RCC 7860 (cell line): ENCODE measurements at places on chromosomes 3 and 15.

DNA sequence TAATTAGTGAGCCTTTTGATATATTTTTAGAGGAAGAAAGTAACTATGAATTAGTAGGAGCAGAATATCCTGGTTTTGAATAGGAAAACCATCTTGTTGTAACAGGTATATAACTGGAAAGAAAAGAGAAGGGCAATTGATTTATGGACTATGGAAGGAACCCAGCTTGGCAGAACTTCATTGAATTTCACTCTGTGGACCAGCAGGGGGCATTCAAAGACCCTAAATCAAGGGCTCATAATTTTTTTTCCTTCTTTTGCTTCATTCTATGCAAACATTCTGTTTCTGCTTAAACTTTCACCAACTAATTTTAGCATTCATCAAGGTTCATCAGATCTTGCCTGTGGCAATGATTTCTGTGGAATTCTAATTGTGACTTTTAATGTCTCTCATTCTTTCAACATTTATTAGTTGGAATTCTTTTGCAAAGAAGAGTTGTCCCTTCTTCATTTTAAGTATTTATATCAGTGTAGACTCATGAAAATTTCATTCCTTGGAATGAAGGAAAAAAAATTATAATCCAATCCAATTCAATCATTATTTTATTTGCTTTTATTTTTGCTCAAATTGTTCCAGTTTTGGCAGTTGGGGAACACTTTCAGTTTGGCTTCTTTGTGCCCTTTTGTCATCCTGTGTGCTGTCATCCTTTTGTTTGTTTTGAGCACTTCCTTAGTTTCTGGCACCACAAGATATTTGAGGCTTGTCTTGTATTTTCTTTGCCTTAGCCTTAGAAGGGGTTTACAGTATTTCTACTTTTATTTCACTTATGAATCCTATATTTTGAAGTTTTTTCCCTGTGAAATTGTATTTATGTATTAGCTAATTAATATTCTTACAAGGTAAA, 30.4 kb downstream of the NXPE3 start:
- peak; percentile 66 for DNase-seq

GRCh38 chr15:61661791-61662190, 398.5 kb downstream of the VPS13C start:
- DNase-seq, result no peak

DNA sequence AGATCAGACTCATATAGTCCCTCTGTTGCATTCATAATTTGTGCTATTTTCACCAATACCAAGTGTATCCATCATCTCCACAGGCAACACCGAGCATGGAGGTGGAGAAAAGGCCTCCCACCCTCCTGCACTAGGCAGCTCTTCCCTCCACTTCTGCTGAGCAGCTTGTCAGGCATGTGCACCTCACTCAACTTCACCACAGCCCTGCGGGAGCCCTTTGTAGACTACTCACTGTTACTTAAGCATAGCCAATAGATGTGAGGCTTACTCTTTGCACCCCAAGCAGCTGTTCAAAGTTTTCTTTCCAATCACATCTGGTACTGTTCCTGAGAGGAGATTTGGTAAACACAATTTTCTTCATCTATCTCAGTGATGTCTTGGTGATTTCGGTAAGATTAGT, 16.9 kb upstream of the GUCA1C start:
- no peak for DNase-seq

GRCh38 chr3:74614107-74614967, at the start of gene CNTN3:
TSS of gene CNTN3 (minus strand) at chr3:74614659. CDS start at chr3:74521112, 93,547 bp downstream.
- DNase-seq, result no peak

DNA sequence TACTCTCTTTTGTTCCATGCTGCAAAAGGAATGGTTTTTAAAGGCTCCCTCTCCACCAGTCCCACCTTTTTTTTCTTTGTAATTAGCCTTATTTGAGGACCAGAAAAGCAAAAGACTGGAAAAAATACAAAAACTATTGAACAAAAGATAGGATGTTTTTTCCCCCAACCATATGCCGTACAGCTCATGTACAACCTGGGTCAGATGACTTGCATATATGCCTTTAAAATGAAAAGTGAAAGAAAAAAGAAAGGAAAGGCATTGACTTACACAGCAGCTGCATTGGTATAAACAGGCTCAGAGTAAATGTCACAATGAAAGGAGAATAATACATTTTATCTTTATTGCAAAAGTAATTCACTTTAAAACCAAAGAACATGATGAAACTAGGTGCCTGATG, 69.5 kb upstream of the CMC1 start:
- DNase-seq, result no peak

DNA sequence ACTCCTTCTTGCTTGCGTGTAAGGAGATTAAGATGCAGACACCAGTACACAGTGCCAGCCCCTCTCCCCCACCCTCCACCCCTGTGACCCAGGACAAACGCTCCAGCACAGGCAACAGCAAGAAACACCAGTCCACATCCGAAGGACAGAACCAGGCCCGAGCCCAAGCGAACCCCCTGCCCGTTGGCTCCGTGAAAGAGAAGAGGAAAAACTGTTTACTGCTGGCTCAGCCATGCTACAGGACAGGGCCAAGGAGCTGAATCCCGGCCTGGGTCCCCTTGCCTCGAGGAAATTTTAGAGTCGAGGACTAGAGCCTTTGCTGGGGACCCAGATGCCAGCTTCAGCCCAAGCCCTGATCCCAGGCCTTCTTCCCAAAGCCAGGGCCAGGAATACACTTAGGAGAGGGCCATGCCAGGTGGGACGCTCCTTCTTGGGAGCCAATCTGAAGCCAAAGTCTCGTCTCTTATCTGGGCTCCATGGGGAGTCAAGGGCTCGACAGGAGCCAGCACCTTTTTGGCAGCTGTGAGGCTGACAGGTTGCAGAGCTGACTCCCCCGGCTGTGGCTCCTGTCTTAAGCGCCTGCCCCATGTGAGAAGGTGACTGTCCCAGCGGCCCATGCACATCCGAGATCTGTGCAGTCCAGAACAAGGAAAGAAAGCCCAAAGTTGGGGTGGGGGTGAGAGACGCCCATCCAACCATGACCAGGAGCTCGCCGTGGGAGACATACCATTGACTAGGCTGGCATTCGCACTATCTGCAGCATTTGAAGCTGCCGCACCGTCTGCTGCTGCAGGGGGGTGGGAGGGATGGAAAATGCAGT, 63.8 kb upstream of the SEC13 start:
- no peak for DNase-seq

GRCh38 chr15:58528188-58528870, 96.5 kb downstream of the LIPC start:
- DNase-seq, result peak; percentile 95

DNA sequence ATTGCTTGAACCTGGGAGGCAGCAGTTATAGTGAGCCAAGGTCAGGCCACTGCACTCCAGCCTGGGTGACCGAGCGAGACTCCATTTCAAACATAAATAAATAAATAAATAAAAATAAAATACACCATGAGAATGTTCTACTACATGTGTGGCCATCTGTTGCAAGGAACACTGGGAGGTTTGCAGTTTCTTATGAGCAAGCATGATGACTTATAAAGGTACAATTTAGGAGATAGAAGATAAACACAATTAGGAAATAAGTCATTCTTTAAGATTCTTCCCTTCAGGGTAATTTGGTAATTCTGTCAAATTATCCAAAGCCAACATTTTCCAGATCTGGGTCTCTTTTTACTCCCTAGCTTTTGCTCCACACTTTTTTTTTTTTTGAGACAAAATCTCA, 13.4 kb downstream of the HTR3C start:
- DNase-seq, result no peak

GRCh38 chr3:138296639-138297038, 33.0 kb downstream of the NME9 start:
- DNase-seq, result no peak

DNA sequence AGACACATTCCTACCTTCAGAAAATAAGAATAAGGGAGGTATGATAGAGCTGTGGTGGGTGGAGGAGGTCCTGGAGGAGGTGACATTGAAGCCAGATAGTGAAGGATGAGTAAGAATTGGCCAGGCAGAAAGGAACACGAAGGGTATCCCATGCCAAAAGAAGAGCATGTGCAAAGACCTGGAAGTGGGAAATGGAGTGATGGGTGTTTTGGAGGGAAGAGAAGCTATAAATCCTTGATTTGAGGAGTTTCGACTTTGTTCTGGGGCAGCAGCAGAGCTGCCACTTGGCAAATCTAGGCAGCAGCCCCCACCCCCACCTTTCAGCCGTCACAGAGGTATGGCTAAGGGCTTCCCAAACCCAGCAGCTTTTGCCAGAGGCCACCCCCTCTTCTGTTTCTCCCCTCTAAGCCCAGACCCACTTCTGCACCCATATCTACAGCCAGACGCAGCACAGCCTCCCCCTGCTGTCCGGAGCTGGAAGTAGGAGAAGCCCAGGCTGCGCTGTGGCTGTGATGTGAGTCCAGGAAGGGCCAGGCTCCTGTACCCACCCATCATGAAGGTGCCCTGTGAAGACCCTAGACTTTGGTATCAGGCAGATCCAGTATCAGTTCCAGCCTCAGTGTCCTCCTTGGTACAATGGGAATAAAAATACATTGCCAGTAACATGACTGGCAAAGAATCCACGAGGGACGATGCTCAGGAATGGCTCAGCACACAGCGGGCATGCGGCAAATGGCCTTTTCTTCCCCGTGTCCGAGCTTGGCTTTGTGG, 188.7 kb upstream of the LINGO1 start:
- no peak for DNase-seq

DNA sequence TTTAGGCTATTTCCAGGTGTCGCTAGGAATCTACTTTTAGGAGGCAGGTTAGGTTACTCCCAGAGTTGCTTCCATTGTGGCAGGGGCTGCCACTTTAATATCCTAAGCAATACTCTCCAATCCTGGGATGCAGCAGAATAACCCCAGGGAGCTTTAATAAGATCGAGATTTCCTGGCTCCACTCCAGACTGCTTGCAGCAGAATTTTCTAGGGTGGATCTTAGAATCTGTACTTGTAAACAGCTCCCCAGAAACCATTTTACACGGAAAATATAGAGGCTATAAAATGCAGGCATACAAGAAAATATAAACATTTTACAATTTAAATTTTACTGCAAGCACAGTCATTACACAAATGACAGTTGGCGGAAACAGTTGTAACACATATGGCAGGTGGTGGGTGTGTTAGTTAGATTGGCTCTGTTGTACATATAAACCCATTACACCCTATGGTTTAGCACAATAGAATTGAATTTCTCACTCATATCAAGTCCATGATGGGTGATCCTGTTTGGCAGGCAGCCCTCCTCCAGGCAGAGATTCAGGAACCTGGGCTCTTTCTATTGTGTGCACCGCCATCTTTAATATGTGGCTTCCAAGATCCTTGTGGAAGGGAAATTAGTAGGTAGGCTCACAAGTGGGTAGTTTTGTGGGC, 35.0 kb upstream of the TNFAIP8L3 start:
- DNase-seq, result no peak

GRCh38 chr3:192061426-192061825, 600.5 kb downstream of the PYDC2 start:
- DNase-seq, result no peak

- DNase-seq, result no peak
Measured at GRCh38 chr15:90151989-90152645, 49.0 kb upstream of the SEMA4B start.

DNA sequence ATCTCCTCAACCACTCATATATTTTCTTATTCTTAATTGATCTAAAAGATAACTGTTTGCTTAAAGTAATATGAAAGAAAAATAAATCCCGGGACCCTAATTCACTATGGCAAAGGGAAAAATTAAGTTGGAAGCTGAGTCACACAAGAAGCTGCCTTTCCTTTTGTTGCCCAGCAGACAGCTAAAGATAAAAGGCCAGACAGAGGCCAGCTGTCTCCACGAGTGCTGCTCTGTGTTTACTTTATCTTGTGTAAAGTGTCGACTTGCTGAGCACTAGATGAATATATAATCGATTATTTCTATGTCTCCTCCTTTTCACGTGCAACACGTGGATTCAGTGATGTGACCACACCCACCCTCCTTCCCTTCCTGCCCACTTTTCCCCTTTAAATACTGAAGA, 52.8 kb upstream of the NSMCE3 start:
- DNase-seq, result no peak

- DNase-seq, result no peak
Measured at GRCh38 chr15:59817834-59818233, 128.7 kb upstream of the BNIP2 start.

- peak; percentile 54 for DNase-seq
Measured at GRCh38 chr15:29822100-29822683, at the start of gene TJP1. TSS of gene TJP1 (minus strand) at chr15:29822468. CDS start at chr15:29822028, 440 bp downstream.

DNA sequence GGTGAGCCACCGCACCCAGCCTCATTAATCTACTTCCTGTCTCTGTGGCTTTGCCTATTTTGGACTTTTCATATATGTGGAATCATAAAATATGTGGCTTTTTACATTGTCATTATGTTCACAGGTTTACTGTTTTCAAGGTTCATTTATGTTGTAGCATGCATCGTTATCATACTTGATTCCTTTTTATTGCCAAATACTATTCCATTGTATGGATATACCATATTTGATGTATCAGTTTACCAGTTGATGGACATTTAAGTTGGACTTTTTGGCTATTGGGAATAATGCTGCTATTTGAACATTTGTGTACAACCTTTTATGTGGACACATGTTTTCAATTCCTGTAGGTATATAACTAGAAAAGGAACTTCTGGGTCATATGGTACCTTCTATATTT, 14.0 kb downstream of the GXYLT2 start:
- no peak for DNase-seq

DNA sequence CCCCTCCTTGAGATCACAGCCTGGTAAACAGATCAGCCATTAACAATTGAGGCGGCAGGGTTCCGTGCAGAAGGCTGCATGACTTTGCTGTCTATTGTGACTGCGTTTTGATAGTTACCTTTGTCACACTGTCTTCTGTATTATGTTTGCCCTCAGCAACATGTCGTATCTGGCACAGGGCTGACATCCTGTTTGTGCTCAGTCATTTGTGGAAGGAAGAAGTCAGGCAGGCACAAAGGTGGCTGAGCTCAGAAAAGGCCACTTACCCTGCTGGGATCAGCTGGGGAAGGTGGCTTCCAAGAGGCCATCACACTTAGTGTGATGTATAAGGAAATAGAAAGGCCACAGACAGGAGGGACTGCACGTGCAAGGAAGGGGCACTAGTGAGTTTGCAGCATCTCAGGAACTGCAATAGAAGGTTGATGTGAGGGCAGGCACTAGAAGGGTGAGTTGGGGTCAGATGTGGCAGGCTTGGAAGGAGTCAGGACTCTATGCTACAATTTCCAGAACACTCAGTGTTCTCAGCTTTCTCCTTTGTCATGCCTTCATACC, 13.4 kb downstream of the PML start:
- DNase-seq, result no peak

DNA sequence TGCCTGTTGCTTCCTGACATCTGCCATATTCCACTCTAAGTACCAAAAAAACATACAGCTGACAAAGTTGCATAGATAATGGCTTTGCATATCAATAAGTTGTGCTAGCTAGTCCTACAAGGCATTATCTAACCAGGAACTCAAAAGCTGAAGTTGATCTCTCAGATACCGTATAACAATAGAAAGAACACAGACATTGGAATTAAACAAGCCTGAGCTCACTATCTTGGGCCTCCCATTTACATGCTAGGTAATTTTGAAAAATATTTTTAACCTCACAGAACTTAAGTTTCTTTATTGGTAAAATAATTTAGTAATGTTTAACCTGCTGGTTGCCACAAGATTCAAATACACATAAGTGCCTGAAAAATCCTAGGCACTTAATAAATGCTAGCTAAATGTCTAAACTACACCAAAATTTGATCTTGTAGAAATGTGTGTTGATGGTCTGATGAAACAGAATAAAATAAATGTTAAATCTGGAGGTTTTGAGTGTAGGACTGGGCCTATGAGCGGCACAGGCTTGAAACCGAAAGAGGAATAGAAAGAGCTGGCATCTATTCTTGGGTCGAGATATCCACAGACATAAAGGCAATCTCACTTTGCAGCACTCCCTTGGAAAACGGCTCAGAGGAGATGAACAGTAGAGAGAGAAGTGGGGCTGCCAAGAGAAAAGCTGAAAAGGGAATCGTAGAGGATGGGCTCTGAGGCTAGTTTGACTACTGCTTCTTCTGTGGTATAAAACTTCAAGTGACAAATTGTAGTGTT, 29.9 kb upstream of the TTC14 start:
- DNase-seq, result no peak
